ENCODE measurements at places on chromosomes 11 and 22.
A peak's percentile ranks its signal among the peaks of the same experiment; 100 is the strongest.

GRCh38 chr11:75199412-75199955 is 41.1 kb upstream of the TPBGL start:
- no peak for DNase-seq

DNA sequence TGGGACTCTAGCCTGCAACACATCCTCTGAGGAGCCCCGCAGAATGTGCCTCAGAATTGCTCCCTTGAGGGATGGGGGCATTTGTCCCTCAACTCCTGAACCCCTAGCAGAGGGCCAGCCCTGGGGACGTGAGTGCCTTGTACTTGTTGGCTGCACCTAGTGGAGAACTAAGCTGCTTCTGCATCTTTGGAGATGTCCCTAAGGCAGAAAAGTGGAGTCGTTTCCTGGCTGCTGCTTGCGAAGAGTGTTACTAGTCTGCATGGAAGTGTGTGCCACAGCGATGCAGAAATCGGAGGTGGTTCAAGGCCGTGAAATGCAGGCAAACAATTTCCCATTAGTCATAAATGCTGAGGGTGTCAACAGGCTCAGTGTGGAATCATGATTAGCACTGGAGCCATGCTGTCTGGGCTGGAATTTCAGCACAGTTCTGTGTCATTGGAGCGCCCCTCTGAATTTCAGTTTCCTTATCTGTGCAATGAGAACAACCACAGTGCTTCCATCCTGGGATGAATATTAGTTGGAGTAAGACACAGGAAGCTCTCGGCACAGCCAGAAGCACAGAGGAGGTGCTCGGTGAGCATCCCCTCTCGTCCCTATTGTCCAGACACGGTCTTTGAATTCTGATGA is 56.5 kb downstream of the MIAT start:
- peak; percentile 82 for DNase-seq

- peak; percentile 63 for DNase-seq
Measured at GRCh38 chr22:36197065-36197440, 4.6 kb downstream of the APOL4 start.

GRCh38 chr11:121221496-121222200 is 70.9 kb upstream of the SC5D start:
- no peak for DNase-seq

- no peak for DNase-seq
Measured at GRCh38 chr11:94790197-94790596, 22.0 kb downstream of the AMOTL1 start.

DNA sequence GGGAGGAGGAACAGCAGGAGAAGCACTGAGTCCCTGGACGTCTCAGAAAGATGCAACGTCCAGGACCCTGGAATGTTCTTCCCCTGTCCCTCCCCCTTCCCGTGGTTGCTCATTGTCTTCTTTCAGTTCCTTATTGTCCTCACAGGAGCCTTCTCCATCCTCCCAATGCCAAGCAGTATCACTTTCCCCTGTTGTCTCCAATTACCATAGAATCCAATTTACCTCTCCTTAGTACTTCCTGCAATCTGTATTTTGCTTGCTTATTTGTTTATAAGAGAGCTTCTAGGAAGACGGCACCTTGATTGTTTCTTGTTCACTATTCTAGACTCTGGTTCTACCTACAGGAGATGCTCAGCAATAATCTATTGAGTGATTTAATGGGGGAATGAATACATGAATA is 1273.7 kb downstream of the LRRC4C start:
- no peak for DNase-seq

GRCh38 chr11:128603752-128604414 is 16.5 kb upstream of the ETS1 start:
- peak; percentile 20 for DNase-seq

DNA sequence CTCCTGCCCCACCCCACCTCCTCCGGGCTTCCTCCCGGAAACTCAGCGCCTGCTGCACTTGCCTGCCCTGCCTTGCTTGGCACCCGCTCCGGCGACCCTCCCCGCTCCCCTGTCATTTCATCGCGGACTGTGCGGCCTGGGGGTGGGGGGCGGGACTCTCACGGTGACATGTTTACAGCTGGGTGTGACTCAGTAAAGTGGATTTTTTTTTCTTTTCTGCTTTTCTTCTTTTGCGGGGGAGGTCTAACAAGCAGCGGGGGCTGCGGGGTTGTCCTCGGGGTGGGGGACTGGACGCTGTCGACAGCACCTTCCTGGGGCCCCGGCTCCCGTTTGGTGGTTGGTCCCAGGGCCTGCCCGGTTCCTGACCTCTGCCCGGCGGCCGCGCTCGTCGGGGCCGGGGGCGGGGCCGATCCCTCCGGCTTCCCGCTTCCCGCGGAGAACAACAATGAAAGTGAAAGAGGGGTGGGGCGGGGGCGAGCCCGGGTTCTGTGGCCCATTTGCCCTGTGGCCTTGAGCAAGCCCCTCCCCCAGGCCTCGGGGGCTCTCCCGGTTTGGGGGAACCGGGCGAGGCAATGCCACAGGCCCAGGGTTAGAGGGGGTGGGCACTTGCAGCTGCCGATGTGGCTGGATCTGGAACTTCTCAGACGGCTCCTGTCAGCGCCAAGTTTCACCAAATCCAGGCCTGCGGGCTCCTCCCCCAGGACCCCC is 975 bp upstream of the MDK start:
- DNase-seq: peak; percentile 67

DNA sequence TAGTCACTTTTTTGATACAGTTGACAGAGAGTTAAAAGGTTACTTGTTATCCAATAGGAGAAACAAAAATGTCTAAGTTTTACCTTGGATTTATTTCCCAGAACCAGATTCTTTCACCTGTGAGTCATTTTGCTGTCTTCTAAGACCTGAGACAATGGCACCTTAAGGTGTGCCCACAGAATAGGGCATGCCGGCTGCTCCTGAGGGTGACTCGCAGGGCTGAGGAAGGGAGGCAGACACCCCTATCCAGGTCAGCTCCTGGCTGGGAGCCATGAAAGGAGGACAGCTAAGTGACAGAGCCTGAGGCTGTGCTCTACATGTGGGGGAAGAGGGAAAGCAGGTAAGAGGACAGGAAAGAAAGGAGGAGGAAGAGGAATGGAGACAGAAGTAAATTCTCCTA is 67.8 kb downstream of the RASSF10 start:
- no peak for DNase-seq

DNA sequence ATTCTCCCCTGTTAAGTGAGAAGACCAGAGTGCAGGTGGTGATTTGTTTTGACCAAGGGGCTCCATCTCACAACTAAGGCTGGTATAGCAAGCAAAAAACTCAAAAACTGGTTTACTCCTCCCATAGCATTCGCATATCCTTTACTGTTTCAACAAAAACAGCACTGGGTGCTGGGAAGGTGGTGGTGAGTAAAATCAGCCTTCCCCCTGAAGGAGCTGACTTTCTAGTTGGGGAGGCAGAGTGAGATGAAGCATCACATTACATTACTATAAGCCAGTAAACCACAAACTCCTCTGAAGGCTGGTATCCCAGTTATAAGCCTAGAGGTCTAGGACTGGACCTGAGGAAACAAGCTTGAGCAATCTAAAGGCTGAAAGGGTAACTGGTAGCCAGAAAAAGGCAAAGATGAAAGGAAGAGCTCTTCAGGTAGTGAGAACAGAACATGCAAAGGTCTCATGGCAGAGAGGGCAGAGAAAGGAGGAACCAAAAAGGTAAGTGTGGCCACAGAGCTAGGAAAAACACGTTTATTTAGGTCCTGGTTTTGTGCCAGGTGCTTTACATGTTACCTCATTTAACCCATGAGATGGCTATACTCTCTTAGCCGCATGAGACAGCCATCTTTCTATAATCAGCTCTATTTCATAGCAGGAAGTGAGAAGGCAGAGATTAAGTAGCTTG is 22.3 kb downstream of the TMEM123 start:
- peak; percentile 44 for DNase-seq

- peak; percentile 23 for DNase-seq
Measured at GRCh38 chr11:131137046-131137445, 220.8 kb upstream of the SNX19 start.

GRCh38 chr11:1205121-1205986 is 17.5 kb upstream of the MUC5B start:
- DNase-seq: no peak

- no peak for DNase-seq
Measured at GRCh38 chr11:80873310-80873999, 1432.6 kb upstream of the TENM4 start.
